CD4-positive, alpha-beta T cell treated with Interleukin-17A for 1 hour (primary cell): ENCODE measurements at places on chromosomes 1 and 21.
A peak's percentile ranks its signal among the peaks of the same experiment; 100 is the strongest.

DNA sequence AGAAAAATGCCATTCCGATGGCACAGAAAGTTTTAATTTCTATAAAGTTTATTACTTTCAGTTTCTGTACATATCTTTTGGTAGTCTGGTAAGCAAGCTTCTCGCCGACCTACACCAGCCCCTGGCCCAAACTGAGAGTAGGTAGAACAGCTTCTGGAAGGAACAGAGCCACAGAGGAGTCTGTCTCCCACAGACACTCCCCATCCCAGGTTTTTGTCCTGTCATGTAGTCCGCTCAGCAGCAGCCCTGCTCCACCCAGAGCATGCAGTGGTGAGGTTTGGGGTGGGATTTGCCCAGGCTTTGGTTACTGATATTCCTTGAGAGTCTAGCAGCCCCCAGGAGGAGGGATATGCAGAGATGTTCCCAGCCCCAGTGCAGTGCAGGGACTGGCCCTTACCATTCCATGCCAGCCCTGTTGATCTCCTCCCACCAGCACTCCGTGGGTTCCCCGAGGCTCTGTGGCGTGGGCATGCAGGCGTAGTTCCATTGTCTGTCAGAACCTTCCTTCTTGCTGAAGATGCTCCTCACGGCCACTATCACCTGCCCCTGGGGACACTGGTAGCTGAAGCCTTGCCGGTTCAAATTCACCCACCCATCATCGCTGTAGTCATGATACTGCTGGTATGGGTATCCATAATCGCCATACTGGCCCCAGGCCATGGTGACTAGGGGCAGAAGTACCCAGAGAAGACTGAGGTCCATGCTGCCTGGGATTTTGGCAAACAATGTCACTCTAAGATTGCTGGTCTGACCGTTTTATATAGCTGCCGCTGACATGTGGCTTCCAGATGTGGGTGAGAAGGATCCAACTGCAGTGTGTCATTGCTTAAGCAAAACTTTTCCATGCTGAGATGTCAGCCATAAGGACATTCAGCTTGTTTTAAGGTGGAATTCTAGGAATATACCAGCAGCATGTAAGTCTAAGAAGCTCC is at the start of gene DPT:
DPT (minus strand) TSS at position 734 of the 932 bp plus-strand sequence; CDS start at position 702, 32 bp downstream.
- DNase-seq: no peak

DNA sequence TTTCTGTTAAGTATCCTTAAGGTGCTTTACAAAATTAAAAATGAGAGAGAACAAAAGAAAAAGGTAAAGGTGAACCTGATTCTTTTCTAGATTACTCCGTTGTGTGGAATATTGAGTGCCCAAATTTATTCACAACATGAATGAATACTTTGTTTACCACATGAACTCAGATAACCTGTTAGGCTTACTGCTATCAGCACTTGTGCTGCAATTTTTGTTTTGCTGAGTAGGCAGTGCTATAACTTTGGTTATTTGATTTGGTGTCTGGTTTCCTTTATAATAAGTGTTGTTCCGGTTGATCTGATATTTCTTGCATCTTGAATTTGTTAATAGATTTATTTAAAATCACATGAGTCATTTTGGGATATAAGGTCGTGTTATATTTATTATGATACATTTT is 195.9 kb downstream of the NEGR1 start:
- DNase-seq: no peak

GRCh38 chr1:246245541-246245940 is 261.5 kb downstream of the SMYD3 start:
- no peak for DNase-seq

DNA sequence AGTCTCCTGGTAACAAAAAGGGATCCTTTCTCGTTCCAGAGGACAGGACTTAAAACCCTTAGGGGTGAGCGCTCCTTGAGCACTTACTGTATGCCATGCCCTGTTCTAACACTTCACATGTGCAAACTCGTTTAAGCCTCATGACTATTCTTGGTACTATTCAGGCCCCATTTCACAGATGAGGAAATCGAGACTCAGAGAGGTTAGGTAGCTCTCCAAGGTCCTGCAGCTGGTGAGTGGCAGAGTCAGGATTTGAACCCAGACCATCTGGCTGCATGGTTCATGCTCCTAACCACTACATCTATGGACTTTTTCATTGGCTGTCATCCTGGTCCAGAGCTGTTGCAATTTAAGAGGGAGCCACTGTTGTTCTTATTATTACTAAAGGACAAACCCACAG is 46.7 kb upstream of the WNT4 start:
- DNase-seq: no peak

- DNase-seq: no peak
These were observed 16.6 kb downstream of the NOC2L start for GRCh38 chr1:942411-942821.

GRCh38 chr1:100397681-100398080 is 45.4 kb downstream of the CDC14A start:
- peak; percentile 45 for DNase-seq

DNA sequence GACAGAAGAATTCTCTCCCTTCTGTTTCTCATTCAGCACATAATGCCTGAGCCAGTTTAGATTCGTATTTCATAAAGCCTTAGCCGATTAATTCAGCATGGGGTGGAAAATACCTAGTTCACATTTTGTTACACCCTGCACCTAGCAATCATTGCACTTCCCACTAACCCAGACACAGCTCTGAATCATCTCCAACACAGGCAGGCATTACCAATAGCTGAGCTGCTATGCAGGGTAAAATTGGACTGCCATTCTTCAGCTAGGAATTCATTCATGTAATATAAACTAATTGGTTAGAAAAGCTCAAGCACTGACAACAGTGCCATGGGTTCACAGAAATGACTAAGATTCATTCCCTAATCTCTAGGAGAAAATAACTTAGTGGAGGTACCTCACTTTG is 26.9 kb upstream of the NKAIN1 start:
- DNase-seq: no peak
